ENCODE measurements at places on chromosomes 5 and 9.

DNA sequence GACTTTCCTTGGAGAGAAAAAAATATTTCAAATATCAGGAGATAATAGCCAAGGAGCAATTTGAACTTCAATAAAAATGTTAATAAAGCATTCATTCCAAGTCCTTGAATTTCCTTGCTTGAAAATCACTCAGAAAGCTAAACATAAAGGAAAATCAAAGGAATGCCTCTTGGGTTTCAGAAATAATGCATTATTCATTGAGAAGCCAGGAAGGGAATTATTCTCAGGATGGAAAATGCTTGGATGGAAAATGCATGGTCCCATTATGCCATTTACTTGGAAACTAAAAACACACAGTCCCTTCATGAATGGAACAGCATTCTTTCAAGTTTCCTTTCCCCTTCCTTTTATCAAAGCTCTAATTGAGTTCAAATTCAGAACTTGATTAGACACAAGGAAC is 160.9 kb downstream of the LPAR1 start:
- no peak for DNase-seq

DNA sequence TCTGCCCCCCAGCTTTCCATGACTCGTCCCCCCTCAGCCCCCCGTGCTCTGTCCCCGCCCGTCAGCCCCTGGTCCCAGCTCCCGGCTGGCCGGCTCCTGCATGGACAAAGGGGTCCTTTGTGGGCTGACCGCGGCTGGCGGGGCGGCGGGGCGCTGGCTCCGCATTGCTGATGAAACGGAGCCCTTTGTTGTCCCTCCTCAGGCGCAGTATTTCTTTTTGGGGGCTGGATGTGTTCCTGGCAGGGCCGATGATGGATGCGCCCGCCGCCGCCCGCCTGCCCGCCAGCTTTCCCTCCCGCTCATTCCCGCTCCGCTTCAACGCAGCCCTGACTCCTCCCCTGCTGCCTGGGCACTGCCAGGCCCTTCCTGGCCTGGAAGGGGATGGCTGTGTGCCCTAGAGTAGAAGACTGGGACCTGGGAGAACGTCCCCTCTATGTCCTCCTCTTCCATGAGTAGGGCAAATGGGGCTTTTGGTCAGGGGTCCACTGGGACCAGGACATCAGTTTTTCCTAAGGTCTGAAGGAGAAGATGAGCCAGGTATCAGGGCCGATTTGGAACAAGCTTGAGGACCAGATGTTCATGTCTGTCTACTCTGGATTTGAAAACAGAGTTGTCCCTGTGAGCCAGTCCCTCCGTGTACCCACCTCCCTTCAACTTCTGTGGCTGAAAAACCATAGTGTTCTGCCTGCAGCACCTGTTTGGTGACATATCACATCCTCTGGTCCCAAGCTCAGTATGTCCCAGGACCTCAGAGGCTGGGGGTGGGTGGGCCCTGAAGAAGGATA is 29.0 kb downstream of the CXXC5 start:
- DNase-seq = no peak

- DNase-seq = no peak
These were observed 121.0 kb downstream of the JAKMIP2 start for GRCh38 chr5:147661541-147661940.

GRCh38 chr9:118595719-118596305 is 773.4 kb downstream of the BRINP1 start:
- no peak for DNase-seq

DNA sequence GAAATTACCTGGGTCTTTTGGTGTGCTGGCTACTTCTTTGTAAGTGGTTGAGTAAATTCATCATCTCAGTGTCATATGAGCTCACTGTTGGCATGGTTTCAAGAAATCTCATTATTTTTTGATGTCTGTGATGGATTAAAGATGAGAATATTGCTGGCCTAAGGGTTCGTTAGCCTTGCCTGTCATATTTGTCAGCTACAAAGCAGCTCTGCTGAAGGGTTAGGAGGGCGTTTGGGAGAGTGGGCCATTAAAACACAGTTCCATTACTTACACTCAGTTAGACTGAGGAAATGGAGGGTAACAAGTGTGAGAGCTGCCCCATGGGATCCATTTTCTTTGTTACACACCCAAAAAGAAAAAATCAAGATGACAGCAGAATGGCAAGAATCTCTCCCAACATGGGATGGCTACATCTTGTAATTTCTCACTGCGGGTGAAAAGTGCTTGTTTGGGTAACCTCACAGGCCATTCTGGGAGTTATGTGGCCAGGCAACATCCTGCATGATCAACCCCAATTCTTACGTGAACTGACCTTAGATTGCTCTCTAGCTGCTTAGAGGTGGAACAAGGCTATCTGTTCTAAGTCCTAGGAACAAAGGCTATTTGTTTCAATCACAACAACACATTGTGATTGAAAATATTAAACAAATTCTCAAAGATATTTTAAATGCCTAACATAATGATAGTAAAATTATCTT is 609.5 kb upstream of the RGMB start:
- DNase-seq = no peak

GRCh38 chr5:42564689-42565356 is 141.6 kb downstream of the GHR start:
- no peak for DNase-seq

DNA sequence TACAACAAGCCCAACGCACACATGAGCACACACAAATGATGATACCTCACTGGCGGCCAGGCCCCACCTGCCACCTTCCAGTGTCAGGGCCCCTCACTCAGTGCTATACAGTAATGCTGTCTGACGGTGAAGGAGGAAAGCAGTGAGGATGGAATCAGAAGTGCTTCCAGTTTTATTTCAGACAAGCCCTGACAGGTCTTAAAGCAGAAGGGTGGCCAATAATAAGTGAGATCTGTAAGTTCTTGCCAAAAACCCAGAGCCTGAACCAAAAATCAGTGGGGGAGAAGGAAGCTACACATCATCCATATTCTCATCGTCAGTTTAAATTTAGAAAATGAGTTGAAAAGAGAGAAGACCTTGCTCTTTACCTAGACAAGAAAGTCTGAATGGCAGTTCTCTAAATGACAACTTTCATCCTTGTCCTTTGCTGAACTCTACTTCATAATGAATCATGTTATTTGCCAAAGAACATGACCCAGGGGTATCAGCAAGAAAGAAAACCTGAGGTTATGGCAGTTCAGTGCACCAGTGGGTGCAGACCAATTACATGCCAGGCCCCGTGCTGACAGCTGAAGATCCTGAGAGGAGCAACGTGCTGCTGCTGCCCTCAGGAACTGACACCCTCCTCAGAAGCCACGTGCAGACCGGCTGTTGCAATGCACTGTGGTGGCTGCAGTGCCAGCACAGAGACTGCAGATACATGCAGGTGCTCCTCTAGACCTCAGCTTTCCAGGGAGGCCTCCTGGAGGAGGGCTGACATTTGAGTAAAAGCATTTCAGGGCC is 118.7 kb downstream of the DROSHA start:
- DNase-seq = no peak

All from naive thymus-derived CD4-positive, alpha-beta T cell (primary cell).